ENCODE measurements at places on chromosomes 12 and 14. TPM values are rescaled to one million over a fixed set of nuclear protein-coding genes. Genes with fewer than 3 reads are reported as not detected.

Gene TBC1D30
- 1.3 TPM for total RNA-seq

Gene NUAK1
- total RNA-seq = 20.4 TPM

Gene TPPP2
- total RNA-seq = 0.44 TPM

Gene TTC5
- total RNA-seq = 7.6 TPM

Gene MTERF2
- total RNA-seq = 21.2 TPM

Measured in left cardiac atrium (tissue), 4 donors.